ENCODE measurements at places on chromosomes 3 and 15.
A peak's percentile ranks its signal among the peaks of the same experiment; 100 is the strongest.

DNA sequence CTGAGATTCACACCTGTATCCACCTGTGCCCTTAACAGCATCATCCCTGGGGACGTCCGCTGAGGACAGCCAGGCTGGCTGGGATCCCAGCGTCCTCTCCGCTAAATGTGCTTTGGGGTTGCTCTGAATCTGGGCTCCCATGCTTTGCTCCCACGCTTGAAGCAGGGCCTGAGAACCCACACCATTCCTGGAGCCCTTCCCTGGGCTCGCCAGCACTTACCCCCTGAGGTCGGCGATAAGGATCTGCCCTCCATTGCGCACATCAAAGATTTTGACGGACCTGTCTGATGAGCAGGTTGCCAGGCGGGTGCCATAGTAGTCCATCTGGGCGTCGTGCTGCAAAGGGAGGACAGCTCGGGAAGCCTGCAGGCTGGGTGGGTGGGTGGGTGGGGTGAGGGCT is 5.8 kb downstream of the SEC13 start:
- DNase-seq, result no peak

GRCh38 chr15:62883938-62884479 is 158.5 kb upstream of the TPM1 start:
- DNase-seq, result no peak

- no peak for DNase-seq
Measured at GRCh38 chr3:129855832-129856419, 37.6 kb downstream of the TMCC1 start.

DNA sequence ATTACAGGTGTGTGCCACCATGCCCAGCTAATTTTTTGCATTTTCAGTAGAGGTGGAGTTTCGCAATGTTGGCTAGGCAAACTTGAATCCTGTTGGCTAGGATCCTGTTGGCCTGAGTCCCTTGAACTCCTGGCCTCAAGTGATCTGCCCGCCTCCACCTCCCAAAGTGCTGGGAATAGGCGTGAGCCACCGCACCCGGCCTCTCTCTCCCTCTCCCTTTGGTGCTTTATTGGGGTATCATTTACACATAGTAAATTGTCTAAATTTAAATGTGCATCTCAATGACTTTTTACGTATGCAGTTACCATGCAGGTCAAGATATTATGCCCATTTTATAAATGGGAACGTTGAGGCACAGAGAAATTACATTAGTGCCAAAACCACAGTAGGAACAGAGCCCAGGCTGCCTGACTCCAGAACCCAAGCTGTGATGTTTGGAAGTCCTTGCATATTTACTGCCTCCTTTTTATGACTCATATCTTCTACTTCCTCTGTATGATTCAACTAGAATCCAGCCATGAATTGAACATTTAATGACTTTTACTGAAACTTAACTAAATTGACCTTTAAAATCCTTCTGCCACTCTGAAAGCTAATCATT is 34.0 kb upstream of the RPP14 start:
- peak; percentile 13 for DNase-seq

DNA sequence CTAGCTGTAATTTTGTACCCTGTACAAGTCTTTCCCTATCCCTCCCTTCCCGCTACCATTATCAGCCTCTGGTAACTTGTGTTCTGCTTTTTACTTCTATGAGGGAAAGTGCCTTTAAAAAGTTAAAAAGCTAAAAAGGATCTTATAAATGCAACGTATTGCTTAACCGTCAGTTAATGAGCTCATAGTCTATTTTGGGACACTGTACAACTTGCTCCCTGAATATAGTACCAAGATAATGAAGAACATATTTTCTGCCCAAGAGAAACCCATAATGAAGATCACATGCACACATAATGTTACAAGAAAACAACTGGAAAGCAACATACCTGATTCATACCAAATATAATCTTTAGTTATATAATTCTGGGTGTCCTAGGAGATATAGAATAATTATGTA is 22.6 kb downstream of the ZIC1 start:
- no peak for DNase-seq

GRCh38 chr3:192130534-192131132 is 596.7 kb downstream of the FGF12 start:
- DNase-seq, result peak; percentile 12

- no peak for DNase-seq
Measured at GRCh38 chr3:196323016-196323415, 5.0 kb upstream of the DYNLT2B start.

GRCh38 chr3:186828340-186828739 is 14.2 kb upstream of the ADIPOQ start:
- no peak for DNase-seq

DNA sequence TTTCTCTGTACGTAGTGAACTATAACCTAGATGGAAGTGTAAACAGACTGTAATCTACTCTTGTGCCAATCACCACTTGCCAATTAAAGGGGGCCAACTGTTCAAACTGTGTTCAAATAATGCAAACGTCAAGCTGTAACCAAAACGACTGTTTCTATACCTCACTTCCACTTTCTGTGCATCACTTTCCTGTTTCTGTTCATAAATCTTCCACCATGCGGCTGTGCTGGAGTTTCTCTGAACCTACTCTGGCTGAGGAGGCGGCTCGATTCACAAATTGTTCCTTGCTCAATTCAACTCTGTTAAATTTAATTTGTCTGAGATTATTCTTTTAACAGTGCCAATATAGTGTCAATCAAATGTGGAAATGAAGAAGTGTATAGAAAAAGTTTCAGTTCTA is 206.7 kb upstream of the TBC1D5 start:
- DNase-seq, result no peak

- no peak for DNase-seq
Measured at GRCh38 chr15:101660005-101660404, 7.8 kb upstream of the TM2D3 start.

DNA sequence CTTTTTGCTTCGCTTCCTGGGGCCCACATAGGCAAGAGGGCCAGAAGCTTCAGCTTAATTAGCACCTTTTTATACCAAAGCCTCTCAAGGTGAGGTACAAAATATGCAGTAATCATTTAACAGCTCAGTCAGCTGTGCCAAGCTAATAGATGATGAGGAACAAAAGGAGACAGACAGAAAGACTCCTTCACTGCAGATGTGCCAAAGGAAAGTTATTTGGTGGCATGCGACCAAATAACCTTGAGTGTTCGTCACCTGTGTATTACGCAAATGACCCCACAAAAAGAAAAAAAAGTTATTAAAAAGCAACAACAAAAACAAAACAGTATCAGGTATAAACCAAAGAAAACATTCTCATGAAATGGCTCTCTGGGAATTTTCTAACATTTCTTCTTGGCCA is 325.8 kb upstream of the IGF1R start:
- no peak for DNase-seq

DNA sequence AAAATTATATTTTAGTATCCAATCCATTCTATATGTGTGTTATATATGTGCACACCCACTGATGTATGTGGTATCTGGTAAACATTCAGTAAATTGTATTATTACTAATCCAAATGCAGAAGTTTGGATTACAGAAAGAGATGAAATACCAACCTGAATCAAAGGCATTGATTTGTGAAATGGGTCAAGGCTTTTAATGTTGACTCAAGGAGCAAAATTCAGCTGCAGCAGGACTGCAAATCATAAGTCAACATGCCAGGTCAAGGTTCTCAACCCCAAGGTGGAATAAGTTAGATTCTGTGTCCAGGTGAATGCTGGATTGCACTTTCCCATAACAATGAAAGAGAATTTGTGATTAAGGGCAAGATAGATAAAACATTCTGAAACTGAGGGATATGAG is 190.7 kb downstream of the GAP43 start:
- no peak for DNase-seq

- DNase-seq, result no peak
Measured at GRCh38 chr3:45676325-45677032, 12.7 kb upstream of the SACM1L start.

DNA sequence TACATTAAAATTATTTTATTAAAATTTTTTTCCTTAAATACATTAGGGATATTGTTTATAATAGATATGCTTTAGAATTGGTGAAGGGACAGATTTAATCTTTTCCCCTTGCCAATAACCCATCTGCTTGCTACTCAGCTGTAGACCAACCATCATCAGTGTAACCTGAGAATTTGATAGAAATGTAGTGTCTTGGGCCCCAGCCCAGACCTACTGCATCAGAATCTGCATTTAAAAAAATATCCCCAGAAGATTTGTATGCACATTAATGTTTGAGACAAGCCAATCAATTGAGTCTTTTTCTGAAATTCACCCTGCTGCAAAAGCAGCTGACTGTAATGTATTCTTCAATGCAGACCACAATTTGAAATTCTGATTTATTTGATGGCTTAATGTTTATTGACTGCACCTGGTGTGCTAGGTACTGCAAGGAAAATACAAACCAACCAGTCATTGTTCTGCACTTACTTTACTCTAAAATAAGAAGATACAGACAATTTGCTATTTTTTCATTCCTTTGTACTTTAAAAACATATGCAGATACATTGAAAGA is 190.7 kb upstream of the SGO1 start:
- no peak for DNase-seq

DNA sequence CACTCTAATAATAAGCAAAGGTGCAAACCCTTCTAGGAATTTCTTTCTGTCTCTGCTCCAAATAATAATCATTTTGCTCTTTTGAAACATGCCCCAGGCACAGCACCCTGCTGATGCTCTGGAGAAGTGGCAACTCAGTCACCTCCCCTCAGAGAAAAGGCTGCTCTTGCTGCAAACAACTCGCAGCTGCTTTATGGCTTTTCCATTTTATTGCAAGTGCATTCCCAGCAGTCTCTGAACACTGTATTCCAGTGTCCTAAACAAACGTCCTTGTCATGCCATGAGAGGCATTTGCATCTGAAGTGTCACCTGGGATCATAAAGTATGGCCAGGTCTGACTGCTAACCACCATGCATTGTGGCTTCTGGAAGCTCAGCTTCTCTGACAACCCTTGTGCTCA is 358.1 kb upstream of the TRIM42 start:
- no peak for DNase-seq

- DNase-seq, result no peak
Measured at GRCh38 chr3:180306691-180307090, 270.0 kb upstream of the PEX5L start.

DNA sequence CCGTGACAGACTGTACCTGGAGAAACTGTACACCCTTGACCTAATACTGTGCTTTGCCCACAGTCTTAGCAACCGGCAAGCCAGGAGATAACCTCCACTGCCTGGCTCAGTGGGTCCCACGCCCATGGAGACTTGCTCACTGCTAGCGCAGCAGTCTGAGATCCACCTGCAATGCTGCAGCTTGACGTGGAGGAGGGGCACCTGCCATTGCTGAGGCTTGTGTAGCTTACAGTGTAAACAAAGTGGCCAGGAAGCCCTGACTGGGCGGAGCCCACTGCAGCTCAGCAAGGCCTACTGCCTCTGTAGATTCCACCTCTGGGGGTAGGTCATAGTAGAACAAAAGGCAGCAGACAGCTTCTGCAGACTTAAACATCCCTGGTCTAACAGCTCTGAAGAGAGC is 189.3 kb downstream of the EDEM1 start:
- no peak for DNase-seq

DNA sequence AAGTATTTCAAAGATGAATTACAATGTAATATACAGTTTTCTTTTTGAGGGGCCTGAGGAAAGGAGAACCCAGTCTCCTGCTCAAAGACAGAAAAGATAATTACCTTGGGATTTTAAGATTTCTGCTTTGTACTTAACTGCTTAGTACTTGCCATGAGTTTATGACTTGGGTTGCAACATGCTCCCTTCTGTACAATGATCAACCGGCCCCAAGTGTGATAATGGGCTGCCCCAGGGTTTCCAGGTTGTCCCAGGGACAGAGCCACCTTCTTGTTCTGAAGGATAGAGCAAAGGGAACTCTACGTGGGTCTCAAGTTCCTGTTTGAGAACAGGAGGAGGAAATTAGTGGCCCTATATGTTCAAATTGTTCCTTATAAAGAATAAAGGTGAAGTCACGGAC is 104.8 kb downstream of the ABHD5 start:
- DNase-seq, result no peak

DNA sequence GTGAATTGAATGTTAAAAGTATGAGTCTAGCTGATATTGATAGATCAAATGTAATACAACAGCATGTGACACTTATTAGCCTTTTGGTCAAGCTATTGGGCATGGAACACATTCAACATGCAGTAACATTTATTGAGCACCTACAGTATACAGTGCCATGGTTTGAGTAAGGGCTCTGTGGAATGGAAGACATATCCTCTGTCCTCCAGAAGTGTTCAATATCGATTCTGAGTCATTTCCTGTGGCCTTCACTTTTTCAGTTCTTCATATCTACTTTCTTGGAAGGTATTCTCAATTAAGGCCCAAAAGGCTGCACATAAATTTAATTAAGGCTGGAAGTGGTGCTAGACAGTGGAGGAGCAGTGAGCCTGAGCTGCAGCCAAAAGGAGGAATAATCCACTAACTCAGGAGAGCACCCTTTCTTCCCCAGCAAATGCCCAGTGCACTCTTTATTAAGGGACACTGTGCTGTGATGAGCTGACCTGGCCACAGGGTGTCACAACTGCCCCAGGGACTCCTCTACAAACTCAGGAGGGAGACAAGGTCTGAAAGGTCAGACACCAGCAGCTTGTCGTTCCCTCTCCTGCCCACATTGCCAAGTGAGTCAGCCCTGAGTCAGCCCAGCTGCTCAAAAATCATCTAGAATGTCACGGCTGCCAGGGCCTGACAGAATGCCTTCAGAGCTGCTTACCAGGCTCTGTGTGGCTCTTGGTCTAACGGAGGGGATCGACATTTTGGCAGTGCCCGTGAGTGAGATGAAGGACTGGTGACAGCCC is 544.8 kb downstream of the AGBL1 start:
- peak; percentile 91 for DNase-seq

- DNase-seq, result no peak
Measured at GRCh38 chr3:105733356-105733755, 135.5 kb downstream of the CBLB start.
